ENCODE measurements at places on chromosomes 5 and 9. TPM values are rescaled to one million over a fixed set of nuclear protein-coding genes. Genes with fewer than 3 reads are reported as not detected.

Gene FAM240B
- not detected for total RNA-seq

Gene ZFP2
- total RNA-seq, result 24.9 TPM

Gene C9orf50
- not detected for total RNA-seq

Gene SCGB3A2
- not detected for total RNA-seq

Gene HEMGN
- not detected for total RNA-seq

Gene QRFP
- total RNA-seq, result not detected

Gene TLR4
- 3.9 TPM for total RNA-seq

Gene HMMR
- total RNA-seq, result 102 TPM

Gene CENPH
- 64.3 TPM for total RNA-seq

Gene SFXN1
- 190 TPM for total RNA-seq

- no peak for DNase-seq
Observed at GRCh38 chr5:103669615-103670014, 107.0 kb upstream of the NUDT12 start.

DNA sequence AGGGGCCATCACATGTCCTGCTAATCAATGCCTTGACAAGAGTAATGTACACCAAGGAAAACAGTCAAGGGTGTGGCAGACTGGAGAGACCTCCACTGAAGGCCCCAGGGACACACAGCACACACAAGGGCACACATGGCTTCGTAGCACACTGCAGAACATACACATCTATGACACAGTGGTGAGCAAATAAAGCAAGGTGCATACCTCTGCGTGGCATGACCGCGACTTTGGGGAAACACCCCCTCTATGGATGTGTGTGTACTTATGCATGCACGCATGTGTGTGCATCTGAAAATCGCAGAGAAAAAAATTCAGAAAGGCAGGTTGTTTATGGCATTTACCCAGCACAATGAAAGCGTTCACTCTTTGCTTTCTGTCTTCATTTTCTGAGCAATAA is 20.5 kb downstream of the SEMA4D start:
- no peak for DNase-seq

GRCh38 chr5:111746791-111747190 is 10.2 kb downstream of the NREP start:
- DNase-seq, result no peak

DNA sequence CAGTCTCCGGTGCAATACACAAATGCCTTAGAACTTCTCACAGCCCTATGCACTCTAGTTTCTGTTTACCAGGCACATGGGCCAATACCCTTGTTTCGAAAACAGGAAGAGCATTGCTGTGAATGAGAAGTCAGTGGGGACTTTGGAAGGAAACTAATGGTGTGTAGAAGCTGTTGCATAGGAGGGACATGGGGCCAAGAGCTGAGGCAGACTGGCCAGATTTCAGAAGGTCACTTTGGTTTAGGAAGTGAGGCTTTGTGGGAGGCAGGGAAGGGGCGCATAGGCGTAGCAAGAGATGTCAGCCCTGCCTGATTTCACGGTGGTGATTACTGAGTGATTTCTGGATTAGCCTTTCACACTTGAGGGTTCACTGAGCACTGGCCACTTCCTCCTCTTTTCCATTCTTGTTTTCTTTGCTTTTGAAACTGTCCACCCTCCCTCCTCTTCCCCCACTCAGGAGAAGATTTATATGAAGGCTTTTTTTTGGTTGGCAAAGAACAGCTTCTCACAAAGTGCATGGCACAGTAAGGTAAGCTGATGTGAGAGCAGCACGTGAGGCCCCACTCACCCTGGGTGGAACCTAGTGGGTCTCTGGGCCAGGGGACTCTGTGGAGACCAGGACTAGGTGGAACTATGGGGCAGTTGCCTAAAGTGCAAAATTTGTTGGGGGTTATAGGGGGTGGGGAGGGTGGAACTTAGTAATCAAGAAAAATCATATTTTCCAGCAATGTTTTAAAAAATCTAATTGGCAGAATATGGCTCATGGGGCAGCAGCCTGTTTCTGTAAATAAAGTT is 6.1 kb upstream of the TMEM252 start:
- DNase-seq, result no peak

DNA sequence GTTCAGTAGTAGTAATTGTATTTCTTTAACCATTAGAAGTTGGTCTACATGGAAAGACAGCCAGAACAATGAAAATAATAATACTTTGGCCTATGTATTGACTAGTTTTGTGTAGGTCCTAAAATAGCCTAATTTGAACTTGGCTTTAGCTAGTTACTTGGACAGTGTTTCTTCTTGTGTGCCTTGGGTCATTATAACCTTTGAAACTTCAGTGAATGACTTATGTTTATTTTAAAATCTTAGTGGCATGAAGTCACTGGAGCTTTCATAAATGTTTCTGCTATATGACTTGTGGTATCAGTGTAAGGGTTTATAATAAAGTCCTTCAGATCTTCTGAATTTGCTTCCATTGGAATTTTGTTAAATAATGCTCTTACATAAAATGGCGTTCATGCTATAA is 2.6 kb upstream of the FAM120AOS start:
- DNase-seq, result no peak

DNA sequence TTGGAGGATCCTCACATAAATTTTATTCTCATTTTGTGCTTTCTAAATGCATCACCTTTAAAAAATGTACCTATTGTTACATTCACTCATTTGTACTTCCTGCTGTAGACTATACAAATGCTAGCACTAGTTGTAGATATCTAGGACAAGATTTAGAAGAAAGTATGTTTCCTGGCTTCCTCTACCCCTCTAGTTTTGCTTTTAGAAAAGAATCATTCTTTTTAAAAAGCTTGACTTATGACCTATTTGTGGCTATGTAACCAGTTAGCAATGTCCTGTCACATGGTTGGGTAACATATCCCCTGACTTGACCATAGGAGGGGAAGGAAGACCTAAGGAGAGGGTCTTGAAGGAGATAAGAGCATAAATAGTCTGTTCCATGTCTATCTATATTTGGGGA is 13.3 kb downstream of the CAMK4 start:
- no peak for DNase-seq

- DNase-seq, result no peak
Observed at GRCh38 chr9:110426052-110426709, 88.5 kb upstream of the TXNDC8 start.

GRCh38 chr9:92774274-92774673 is 9.6 kb upstream of the BICD2 start:
- peak; percentile 91 for DNase-seq

DNA sequence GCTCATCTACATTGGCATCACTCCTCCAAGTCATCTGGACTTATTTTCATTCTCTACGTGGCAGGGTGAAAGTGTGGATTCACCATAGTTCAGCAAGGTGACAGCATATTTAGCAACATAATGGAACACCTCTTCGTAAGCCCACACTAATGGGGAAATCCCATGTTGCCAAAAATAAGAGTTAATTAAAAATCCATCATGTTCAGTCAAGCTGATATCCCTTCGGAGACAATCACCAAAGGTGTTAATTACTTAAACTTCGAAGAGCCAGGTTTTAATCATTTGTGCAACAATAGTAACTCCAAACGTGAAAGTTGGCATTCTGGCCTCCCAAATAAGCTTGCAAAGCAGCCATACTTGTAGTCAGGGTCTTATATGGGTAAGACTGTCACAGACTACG is 242.9 kb downstream of the NSG2 start:
- no peak for DNase-seq

DNA sequence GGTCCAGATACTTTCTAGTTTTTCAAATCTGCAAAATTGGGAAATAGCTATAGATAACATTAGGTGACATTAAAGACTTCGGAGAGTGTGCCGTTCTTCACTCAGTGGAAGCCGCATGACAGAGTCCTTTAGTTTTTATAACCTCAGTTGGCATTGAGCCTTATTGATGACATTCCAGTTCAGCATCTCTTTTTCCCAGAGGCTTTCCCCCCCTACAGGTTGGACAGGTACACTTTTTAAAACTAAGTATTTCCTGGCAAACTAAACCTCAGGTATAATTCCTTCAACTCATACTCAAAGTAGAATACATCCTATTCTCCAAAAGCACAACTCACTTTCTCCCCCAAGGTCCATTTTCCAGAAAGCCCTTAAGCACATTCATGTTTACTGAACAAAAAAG is 58.7 kb downstream of the SLC46A2 start:
- no peak for DNase-seq

- no peak for DNase-seq
Observed at GRCh38 chr9:37464006-37464405, 1.2 kb downstream of the ZBTB5 start.

- DNase-seq, result no peak
Observed at GRCh38 chr5:1304033-1304432, 9.2 kb upstream of the TERT start.

- DNase-seq, result no peak
Observed at GRCh38 chr5:40029711-40030495, 605.1 kb upstream of the DAB2 start.

DNA sequence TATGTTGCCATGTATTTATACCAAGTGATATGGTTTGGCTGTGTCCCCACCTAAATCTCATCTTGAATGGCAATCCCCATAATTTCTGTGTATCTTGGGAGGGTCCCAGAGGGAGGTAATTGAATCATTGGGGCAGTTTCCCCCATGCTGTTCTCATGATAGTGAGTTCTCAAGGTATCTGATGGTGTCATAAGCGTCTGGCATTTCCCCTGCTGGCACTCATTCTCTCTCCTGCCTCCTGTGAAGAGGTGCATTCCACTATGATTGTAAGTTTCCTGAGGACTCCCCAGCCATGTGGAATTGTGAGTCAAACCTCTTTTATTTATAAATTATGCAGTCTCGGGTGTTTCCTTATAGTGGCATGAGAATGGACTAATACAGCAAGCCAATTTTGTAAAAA is 140.8 kb upstream of the ADAMTSL1 start:
- peak; percentile 31 for DNase-seq

DNA sequence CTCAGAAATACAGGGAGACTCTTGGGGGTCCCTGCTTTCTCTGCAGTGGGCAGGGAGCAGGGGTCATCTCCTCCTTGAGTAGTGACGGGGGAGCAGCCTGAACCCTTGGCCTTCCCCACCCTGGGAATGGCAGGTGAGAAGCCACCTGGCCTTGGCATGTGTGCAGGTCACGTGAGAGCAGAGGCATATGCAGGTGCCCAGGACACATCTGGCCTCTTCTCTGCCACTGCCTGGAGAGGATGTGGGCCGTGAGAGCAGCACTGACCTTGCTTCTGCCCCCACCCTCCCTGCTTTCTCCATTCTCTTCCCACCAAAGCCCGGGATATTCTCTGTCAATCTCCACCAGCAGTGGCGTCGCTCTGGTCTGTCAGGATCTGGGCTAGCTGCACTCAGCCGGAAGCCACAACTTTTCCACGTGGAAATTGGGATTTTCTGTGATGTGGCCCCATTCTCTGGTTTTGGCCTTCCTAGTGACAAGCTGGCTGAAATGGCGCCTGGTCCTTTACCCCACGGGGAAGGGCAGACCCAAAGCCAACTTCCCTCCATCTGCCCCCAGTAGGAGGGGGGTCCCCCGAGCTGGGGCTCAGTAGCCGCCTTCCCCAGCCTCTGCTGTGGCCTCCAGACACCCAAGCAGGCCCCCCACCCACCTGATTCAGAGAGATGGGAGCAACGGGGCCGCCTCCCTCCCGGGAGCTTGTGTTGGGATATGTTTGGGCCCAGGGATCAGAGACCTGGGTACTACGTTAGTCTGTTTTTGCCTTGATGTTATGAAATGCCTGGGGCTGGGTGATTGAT is 70.4 kb upstream of the FCN1 start:
- DNase-seq, result no peak

GRCh38 chr5:68644971-68645370 is 429.4 kb downstream of the PIK3R1 start:
- DNase-seq, result no peak

DNA sequence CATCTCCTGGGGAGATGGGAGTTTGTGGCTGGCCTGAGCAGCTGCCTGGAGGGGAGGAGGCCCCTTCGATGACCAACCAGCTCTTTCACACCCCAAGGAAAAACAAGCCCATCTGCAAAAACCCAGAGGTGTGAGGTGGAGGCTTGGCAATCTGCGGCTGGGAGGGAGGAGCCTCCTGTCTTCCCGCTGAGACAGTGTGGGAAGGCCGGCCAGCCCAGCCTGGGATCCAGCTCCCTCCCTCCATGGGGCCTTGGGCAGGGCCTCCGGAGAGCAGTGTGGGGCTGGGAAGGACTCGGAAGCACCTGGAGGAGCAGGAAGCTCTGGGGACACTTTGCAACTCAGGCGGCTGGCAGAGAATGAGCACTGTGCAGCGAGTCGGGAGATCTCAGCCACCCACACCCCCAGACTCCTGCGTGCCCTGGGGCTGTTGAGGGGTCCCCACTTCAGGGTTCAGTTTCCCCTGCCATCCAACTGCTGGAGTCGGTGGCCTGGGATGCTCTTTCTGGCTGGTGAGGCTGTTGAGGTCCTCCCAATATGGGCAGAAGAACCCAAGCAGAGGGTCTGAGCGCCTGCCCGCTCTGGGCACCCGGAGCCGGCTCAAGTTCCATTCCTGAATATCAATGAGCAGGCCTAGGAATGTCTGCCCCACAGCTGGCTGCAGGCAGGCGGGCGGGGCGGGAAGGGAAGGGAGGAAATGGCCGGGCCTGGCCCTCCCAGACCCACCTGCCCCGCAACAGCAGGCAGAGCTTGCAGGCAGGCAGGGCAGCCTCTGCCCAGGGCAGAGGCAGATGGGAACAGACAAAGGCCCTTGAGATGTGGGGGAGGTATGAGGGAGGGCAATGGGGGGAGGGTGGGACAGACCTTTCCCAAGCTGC is 101.1 kb downstream of the FGF18 start:
- DNase-seq, result peak; percentile 88

- peak; percentile 20 for DNase-seq
Observed at GRCh38 chr5:38316544-38317224, 58.3 kb downstream of the EGFLAM start.

DNA sequence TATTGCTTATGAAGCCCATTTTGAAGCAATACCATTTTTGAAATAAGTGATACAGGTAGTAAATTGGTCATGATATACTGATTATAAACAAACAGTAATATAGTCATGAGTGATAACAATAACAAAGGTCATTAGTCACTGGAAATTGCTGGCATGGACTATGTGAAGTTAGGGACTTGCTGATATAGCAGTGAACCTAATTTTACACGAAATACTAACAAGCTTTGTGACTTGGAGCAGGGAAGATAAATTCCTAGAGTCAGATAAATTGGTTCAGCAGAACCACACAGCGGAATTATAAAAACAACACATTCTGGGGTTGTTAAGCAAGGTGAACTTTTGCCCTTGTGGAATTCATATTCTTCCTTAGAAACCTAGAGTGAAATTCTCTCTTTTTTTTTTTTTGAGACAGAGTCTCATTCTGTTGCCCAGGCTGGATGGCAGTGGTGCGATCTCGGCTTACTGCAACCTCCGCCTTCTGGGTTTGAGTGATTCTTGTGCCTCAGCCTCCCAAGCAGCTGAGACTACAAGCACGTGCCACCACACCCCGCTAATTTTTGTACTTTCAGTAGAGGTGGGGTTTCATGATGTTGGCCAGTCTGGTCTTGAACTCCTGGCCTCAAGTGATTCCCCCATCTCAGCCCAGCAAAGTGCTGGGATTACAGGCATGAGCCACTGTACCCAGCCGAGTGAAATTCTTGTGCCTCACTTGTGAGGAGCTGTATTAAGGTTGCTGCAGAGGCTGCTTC is 6.0 kb downstream of the UGCG start:
- no peak for DNase-seq

- DNase-seq, result no peak
Observed at GRCh38 chr5:138824924-138825863, 49.9 kb downstream of the LRRTM2 start.
